ENCODE measurements at places on chromosomes 4 and X. TPM values are rescaled to one million over a fixed set of nuclear protein-coding genes. Genes with fewer than 3 reads are reported as not detected.

GRCh38 chr4:175376287-175376977, 435.6 kb downstream of the GPM6A start:
- H3K4me1 ChIP-seq = no peaks in the 10 kb centered on the region
- no peak overlapping the region for H3K27ac ChIP-seq
- no peaks in the 10 kb centered on the region for H3K27me3 ChIP-seq
- no peaks in the 10 kb centered on the region for H3K36me3 ChIP-seq
- no peak for DNase-seq

DNA sequence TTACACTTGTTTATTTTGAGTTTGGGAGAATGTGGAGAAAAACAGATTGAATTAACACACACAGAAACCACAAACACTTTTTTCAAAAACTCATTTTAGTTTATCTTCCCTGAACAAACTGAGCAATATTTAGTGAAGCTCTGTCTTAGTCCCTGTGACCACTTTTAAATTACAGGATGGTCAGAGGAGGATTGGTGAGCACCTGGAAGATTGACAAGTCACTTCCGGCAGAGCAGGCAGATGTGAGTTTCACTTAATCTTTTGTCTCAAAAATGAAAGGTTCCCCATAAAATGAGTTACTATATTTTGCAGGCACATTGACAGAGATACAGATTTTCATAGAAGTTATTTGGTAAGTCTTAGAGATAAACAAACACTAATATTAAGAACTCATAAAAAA, 970.1 kb downstream of the ADGRL3 start:
- no peak overlapping the region for H3K4me3 ChIP-seq
- no peaks in the 10 kb centered on the region for H3K36me3 ChIP-seq
- no peak for DNase-seq
- H3K27me3 ChIP-seq = no peaks in the 10 kb centered on the region
- no peaks in the 10 kb centered on the region for H3K4me1 ChIP-seq

GRCh38 chr4:82666970-82667665, 105.3 kb upstream of the TMEM150C start:
- no peak overlapping the region for H3K27ac ChIP-seq
- H3K36me3 ChIP-seq = no peaks in the 10 kb centered on the region
- DNase-seq = no peak
- no peaks in the 10 kb centered on the region for H3K27me3 ChIP-seq
- H3K4me3 ChIP-seq = no peak overlapping the region

DNA sequence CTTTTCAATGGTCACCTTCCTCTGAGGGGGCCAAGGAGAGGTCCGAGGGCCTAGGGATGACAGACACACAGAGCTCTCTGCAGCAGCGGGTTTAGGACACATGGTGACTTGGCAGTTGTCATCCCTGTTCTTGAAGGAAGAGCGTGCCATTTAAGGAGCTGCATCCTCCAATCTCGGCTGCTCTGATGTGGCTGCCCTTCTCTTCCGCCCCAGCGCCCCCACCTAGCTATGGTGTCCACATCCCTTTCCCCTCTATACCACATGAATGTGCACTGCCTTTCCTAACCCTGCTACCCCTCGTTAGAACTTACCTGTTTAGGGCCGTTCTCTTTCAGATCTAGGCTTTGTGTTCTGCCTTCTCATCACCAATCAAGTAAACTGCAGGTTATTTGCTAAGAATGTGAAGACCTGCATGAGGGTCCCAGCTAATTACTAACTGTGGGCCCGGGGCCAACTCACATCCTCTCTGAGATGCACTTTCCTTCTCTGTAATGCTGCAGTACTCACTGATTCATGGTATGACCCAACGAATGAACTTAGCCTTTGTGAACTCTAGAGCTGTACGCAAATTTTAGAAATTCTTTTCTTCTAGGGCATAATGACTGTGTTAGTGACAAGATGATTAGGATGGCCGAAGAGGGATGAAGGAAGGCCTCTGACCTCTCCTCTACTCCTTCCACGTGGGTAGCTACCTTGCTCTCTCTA, 38.2 kb downstream of the CHST7 start:
- H3K4me1 ChIP-seq = no peaks in the 10 kb centered on the region
- no peak for DNase-seq
- H3K4me3 ChIP-seq = no peak overlapping the region

DNA sequence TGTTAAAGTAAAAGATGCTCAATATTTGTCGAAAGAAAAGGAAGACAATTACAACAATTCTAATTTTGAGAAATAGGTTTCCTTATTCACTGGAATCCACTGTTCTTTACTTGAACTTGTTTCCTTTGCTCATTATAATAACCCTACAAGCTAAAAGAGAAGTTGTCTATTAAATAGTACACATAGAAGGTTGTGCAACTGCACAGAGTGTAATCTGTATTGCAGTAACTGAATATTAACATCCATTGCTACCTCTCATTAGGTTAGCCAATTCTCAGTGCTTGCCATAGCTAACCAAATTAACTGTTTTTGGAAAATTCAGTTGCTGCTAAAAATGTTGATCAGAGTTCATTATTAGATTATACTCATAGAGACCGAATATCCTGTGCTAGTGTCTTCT, 120.0 kb downstream of the PDLIM5 start:
- peaks cover 8% of the 10 kb centered on the region for H3K4me1 ChIP-seq
- no peak overlapping the region for H3K4me3 ChIP-seq
- DNase-seq = no peak
- H3K27ac ChIP-seq = no peak overlapping the region
- no peaks in the 10 kb centered on the region for H3K27me3 ChIP-seq
- peaks cover 3% of the 10 kb centered on the region for H3K36me3 ChIP-seq

GRCh38 chr4:99886146-99886545, 8.1 kb downstream of the LAMTOR3 start:
- no peak overlapping the region for H3K4me3 ChIP-seq
- no peak for DNase-seq
- no peak overlapping the region for H3K27ac ChIP-seq
- no peaks in the 10 kb centered on the region for H3K27me3 ChIP-seq
- no peaks in the 10 kb centered on the region for H3K4me1 ChIP-seq
- peaks cover 25% of the 10 kb centered on the region for H3K36me3 ChIP-seq

- DNase-seq = no peak
- H3K4me3 ChIP-seq = no peak overlapping the region
- H3K27ac ChIP-seq = no peak overlapping the region
- no peaks in the 10 kb centered on the region for H3K36me3 ChIP-seq
- H3K27me3 ChIP-seq = no peaks in the 10 kb centered on the region
Observed at GRCh38 chr4:177401658-177402273, 40.5 kb downstream of the AGA start.

The MYOZ2 gene
- total RNA-seq = 3.5 TPM

The MAGEA4 gene
- not detected for total RNA-seq

The CPZ gene
- 3.5 TPM for total RNA-seq

DNA sequence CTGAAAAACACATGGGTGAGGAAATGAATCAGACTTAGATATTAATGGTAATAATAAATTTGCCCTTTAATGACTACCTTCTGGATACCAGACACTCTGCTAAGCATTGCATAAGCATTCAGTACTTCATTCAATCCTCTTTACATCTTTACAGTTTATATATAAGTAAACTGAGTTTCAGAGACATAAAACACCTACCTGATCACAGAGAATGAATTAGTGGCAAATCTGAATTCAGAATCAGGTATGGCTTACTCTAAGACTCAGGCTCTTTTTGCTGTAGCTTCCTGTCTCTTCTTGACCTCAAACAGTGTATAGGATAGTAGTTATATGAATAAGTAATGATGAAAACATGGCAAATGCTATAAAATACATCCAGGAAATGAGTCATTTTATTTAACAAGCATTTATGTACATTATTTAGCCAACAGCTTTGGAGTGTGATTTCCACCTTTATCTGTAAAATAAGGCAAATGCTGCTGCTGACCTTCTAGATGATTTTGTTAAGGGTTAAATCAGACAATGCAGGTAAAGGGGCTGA, 83.9 kb downstream of the VEGFC start:
- no peaks in the 10 kb centered on the region for H3K27me3 ChIP-seq
- H3K4me1 ChIP-seq = no peaks in the 10 kb centered on the region
- H3K4me3 ChIP-seq = no peak overlapping the region
- no peaks in the 10 kb centered on the region for H3K36me3 ChIP-seq
- DNase-seq = no peak

The HTN1 gene
- not detected for total RNA-seq

The FAAH2 gene
- total RNA-seq = not detected
